ENCODE measurements at places on chromosomes 7 and 10.

DNA sequence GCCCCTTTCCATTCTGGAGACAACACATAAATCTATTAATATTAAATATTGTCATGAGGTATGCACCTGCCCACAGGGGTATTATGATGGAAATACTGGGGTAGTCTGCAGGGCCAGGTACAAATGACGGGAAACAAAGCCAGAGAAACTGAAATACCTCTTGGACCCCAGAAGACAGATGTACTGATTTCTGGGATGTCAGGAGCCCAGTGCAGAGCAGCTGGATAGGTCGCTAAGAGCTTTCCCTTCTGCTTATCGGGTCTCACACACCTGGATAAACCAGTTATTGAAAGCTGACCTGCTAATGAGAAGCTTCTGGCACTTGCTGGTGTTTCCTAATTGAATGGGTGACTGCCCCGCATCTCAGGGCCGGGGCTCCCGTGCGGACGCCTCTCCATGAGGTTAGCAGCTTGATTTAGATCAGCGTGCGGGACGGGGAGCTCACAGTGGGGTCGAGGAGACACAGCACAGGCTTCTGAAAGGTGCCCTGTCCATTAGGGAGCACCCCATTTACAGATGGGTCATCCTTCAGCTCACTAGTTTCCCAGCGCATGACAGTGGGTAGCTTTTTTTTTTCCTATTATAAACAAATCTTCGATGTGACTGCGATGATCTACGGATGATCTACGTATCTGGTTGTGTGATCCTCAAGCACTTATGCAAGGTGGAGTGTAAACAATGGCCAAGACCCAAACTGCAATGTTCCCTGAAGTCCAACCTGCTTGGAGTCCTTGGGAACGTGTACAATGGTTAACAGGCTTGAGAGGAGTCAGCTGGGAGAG is 1.5 kb upstream of the INSIG1 start:
- no peak for DNase-seq

DNA sequence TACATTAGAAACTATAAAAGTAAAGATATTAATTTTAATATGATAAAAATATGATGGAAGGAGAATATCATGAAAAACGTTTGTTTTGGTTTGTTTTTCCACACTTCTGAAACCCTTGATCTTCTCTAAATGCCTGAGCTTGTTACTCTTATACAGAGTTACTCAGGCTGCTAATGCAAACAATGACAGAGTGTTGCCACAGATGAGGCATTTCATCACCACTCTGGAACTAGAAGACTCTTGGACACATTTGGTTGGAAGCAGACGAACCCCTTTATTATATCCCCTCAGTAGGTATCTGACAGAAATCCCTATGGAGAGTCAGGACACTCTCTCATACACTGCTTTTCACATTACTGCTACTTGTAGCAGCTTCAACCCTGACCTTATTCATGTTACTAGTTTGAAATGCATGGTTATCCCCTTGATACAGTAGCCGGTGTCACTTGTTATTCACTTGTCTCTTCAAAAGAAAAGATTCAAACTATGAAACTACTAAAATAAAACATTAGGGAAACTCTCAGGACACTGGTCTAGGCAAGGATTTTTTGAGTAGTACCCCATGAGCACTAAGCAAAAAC is 66.9 kb downstream of the SEMA3C start:
- DNase-seq, result no peak

GRCh38 chr10:92323079-92323478 is 32.1 kb downstream of the MARCHF5 start:
- no peak for DNase-seq

DNA sequence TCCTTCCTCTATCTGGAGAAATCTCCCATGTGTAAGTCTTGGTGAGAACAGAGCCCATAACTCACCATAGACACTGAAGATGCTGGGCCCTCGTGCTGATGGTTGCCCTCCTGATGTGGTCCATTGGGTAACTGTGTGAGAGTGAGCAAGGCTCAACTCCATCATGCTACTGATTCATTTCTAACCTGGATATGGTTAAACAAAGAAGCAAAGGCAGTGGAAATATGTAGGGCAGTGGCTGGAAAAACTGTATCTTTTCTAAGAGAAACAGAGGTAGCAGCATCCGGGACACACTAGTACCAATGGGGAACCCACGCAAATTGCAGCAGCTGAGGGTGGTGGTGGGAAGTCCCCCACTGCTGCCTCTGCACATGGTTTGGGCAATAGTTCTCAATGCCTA is 221.7 kb downstream of the KLF6 start:
- no peak for DNase-seq

- no peak for DNase-seq
These were observed 180.5 kb upstream of the ASAH2 start for GRCh38 chr10:50431791-50432190.

DNA sequence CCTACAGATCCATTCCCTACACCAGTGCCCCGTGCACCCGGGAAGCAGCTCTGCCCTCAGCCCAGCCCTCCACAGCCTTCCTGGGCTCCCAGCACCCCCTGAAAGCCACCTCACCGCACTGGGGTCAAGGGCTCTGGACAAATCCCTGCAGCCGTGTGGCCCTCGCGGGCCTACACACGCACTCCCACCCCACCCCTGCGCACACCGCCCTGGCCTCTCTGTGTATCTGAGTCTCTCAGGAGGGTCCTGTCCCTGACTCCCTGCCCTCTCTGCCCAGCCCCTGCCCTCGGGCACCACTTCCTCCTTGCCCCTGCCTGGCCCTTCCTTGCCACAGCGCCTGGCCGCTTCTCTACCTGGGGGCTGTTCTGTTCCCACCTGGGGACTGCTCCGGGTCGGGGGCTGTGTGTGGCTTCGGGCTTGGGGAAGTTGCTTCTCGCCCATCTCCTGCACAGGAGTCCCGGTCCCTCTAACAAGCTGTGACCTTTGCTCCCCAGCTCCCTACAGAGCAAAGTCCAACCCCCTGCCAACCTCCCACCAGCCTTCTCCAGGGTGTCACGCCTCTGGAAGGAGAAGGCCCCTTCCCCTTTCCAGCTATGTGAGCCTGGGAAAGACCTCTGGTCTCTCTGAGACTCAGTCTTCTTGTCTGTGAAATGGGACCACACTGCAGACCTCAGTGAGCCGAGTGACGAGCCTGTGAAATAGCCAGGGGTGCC is 1.5 kb downstream of the TMEM184A start:
- DNase-seq, result no peak

DNA sequence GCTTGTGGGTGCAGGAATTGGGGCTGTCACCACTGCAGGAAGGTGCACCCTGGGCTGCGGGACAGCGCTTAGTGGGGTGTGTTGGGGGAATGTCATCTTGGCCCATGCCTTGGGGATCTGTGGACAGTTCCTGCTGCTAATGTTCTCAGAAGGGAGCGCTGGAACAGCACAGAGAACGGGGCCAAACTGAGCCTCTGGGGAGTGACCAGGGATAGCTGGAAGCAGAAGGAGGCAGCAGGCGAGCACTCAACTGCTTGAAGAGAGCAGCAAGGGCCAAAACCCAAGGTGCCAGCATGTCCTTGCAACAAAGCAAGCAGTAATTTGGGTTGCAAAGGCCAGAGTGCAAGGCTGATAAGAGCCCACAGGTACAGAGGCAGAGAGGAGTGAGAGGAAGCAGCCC is 31.3 kb upstream of the WDFY4 start:
- DNase-seq, result no peak

- no peak for DNase-seq
These were observed 31.3 kb downstream of the PAX2 start for GRCh38 chr10:100776671-100777070.
